Foreskin keratinocyte (primary cell): ENCODE measurements at places on chromosomes 12 and 14. TPM values are rescaled to one million over a fixed set of nuclear protein-coding genes. Genes with fewer than 3 reads are reported as not detected.

Gene CACNA1C
- not detected in 2 replicates for total RNA-seq

Gene ZNF84
- total RNA-seq = 12.1 and 12.8 TPM in 2 replicates

Gene NINJ2
- total RNA-seq = 0.17 and 0.32 TPM in 2 replicates

Gene SLC2A14
- total RNA-seq = 0.28 and 0.31 TPM in 2 replicates

Gene SLC4A8
- total RNA-seq = 0.95 and 1.3 TPM in 2 replicates
